GM23248 (cell line): ENCODE measurements at places on chromosomes 1 and 21. TPM values are rescaled to one million over a fixed set of nuclear protein-coding genes. Genes with fewer than 3 reads are reported as not detected.

Gene LRRC8C
- 5.7 and 7.3 TPM in 2 replicates for total RNA-seq

- H3K36me3 ChIP-seq = no peaks in the 10 kb centered on the region
- H3K4me1 ChIP-seq = peaks cover 15% of the 10 kb centered on the region; the same call in 1 of the 2 replicates
- no peak for DNase-seq
- H3K27ac ChIP-seq = peak within 1 kb of the TSS; percentile 98
- no peaks in the 10 kb centered on the region for H3K27me3 ChIP-seq
Observed at GRCh38 chr1:114669562-114670082, at the start of gene DENND2C. Gene DENND2C (minus strand): TSS chr1:114670049. CDS start chr1:114625984, 44,065 bp downstream.

Gene MYBPH
- 0.11 and 1.4 TPM in 2 replicates for total RNA-seq

Gene FABP3
- total RNA-seq = 0.51 and 2.1 TPM in 2 replicates

GRCh38 chr1:160884579-160884978 is 401 bp downstream of the ITLN1 start:
- DNase-seq = no peak
- no peaks in the 10 kb centered on the region for H3K27me3 ChIP-seq
- H3K27ac ChIP-seq = no peak overlapping the region
- no peak overlapping the region for H3K4me3 ChIP-seq
- H3K36me3 ChIP-seq = no peaks in the 10 kb centered on the region

DNA sequence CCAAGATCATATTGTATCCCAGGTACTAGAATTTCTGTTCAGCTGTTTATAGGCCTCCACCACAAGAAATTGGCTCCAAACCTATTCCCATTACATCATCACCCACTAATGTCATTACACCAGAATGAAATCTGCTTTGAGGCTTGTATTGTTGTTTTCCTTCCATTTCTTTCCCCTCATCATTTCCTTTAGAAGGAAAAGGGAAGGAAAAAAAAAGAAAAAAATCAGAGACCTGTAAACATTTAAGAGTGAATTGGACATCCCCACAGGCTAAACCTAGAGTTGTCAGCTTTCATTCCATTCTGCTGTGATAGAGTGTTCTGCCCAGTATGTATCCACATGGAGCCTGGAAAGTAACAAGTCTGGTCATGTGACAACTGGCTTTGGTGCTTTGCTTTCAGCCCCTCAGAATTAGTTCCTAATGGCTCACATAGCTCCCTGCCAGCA is 44.6 kb downstream of the NFYC start:
- no peaks in the 10 kb centered on the region for H3K27me3 ChIP-seq
- DNase-seq = peak; percentile 60
- H3K36me3 ChIP-seq = peaks cover 14% of the 10 kb centered on the region; the same call in 1 of the 2 replicates

DNA sequence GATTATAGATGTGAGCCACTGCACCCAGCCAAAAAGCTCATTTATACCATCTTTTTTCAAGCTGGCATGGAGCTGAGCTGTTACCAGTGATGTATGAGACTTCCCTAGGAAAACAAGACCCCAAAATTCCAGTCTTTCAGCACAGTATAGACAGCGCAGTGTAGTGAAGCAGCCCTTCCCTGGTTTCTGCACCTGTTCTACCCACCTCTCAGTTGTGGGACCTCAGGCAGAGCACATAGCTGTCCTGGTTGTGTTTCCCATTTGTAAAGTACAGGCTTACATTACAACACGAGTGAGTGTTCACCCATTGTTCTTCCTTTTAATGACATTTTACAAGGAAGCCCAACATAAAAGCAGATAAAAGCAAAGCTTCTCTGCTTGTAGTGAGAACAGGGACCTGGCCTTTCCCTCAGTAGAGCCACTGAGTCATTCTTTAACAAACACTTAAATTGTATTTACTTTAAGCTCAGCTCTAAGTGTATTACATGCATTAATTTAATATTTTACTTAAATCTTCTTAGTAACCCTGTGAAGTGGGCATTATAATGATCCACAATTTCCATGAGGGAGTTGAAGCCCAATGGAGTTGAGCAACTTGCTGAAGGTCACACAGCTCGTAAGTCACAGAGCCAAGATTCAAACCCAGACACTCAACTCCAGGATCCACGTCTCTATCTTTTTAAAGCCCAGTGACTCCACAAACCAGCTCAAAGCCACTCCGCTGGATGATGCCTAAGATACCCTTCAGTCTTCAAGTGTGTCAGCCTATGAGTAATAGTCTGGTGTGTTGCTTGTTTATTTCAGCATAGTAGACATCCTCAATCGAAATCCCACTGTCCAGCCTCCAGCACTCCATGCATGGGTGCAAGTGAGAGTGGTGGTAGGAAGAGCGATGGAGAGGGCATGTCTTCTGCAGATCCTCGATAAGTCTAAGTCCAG is 40.5 kb upstream of the CAPZB start:
- no peak overlapping the region for H3K27ac ChIP-seq
- H3K4me3 ChIP-seq = no peak overlapping the region
- no peaks in the 10 kb centered on the region for H3K4me1 ChIP-seq
- H3K27me3 ChIP-seq = no peaks in the 10 kb centered on the region
- H3K36me3 ChIP-seq = no peaks in the 10 kb centered on the region
- DNase-seq = peak; percentile 19

DNA sequence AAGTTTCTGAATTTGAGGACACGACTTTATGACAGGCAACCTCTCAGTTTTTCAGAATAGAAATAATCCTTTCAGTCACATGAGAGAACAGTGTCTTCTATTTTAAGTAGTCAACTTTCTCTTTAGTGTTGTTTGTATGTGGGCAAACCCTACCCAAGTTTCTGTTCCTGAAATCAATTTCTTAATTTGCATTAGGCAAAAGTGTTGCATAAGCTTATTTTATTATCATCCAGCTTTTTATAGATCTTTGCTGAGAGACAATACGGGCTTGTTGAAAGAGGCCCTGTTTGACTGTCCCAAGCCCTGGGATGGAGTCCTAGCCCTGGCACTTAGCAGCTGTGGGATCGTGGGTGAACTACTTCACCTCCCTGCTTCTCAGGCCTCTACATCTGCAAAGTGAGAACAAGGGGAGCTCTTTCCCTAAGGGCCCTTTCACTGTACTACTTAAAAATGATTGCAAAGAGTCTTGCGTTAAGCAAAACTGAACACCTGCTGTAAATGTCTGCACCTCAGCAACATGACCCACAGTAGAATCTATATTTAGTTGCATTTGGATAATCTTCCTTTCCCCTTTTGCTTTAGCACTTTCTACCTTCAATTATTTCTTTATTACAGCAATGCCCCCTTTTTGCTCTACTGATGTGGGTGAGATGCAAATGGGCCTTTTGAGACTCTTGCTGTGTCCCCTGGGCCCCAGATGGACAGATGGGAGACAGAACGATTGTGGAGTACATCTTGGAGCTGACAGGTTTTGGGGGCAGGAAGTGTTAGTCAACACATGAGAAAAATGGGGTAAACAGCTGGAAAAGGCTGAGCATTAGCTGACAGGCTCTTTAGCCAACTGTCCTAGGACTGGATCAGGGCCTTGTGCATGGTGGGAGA is 41.0 kb upstream of the SCAF4 start:
- H3K4me1 ChIP-seq = no peaks in the 10 kb centered on the region
- H3K36me3 ChIP-seq = no peaks in the 10 kb centered on the region
- H3K4me3 ChIP-seq = no peak overlapping the region
- DNase-seq = no peak
- no peaks in the 10 kb centered on the region for H3K27me3 ChIP-seq
- no peak overlapping the region for H3K27ac ChIP-seq
